Renal pelvis (tissue), 12 donors: ENCODE measurements at places on chromosomes 5 and 9. TPM values are rescaled to one million over a fixed set of nuclear protein-coding genes. Genes with fewer than 3 reads are reported as not detected.

Gene AUH
- 32.2 TPM for polyA plus RNA-seq

Gene FABP6
- 0.40 TPM for polyA plus RNA-seq

Gene IL5
- polyA plus RNA-seq = not detected

Gene ABCA2
- polyA plus RNA-seq = 56.6 TPM

Gene KCNN2
- 6.1 TPM for polyA plus RNA-seq

Gene OLFM1
- 3.4 TPM for polyA plus RNA-seq

Gene AGXT2
- polyA plus RNA-seq = 55.8 TPM

Gene ANKRD18A
- 5.8 TPM for polyA plus RNA-seq

Gene PRRX2
- 1.3 TPM for polyA plus RNA-seq
